Chondrocyte (in vitro differentiated cells): ENCODE measurements at places on chromosomes 4 and X. TPM values are rescaled to one million over a fixed set of nuclear protein-coding genes. Genes with fewer than 3 reads are reported as not detected.

DNA sequence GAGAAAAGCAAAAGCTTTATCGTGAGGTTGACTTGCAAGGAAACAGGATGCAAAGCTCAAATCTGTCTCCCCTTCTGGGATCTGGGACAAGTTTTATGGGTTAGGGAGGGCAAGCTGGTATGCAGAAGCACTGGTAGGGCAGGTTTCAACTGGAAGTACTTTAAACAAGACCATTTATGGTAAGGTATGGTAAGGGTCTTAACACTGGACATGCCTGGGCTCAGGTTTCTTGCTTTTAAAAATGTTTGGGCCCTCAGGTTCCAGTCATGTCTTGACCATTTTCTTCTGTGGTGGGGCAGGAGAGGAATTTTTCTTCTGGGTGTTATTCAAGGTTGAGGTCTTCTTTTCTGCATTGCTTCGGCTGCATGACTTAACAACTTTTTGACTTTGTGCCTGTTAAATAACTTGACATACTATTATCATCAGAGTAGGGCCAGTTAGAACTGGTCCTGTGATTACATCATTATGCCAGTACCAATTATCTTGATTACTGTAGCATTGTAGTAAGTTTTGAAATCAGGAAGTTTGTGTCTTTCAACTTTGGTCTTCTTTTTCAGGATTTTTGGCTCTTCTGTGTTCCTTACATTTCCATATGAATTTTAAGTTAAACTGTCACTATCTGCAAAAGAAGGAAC lies 33.7 kb downstream of the CD38 start:
- no peak for DNase-seq
- H3K36me3 ChIP-seq: no peaks in the 10 kb centered on the region
- no peak overlapping the region for H3K27ac ChIP-seq
- H3K4me3 ChIP-seq: no peak overlapping the region

DNA sequence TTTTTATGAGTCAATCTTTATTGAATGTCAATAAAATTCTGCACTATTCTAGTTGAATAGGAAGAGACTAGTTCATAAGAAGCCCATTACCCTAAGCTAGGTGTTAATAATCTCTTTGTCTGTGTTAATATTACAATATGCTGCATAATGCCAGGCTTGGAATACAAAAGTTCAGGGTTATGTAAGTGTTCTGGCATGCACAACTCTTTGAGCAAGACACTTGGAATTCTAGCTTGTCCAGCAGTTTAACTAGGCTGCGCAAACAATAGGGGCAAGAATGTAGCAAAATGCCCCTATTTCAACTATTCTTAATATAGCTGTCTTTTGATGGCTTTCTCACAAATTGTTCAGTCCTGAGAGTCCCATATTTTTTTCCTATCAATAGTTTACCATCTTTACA lies 31.3 kb upstream of the ETNPPL start:
- H3K36me3 ChIP-seq: no peaks in the 10 kb centered on the region
- H3K27me3 ChIP-seq: no peaks in the 10 kb centered on the region
- no peak overlapping the region for H3K4me3 ChIP-seq
- H3K4me1 ChIP-seq: peaks cover 18% of the 10 kb centered on the region

DNA sequence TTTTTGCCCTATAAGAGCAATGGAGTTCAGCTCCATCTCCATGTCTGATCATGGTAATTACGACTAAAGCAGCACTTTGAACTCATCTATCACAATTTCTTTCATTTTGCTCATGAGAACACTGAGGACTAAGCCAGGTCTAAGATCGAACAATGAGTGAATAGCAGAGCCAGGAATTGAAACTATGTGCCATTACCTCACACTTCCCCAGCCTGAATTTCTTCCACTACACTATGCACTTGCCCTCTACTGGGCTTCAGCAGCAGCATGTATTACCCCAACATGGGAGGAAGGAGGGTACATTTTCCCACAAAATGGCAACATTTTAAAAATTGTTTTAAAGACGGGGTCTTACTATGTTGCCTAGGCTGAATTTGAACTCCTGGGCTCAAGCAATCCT lies 274.7 kb upstream of the FGF13 start:
- H3K4me3 ChIP-seq: no peak overlapping the region
- DNase-seq: no peak
- H3K36me3 ChIP-seq: no peaks in the 10 kb centered on the region
- no peak overlapping the region for H3K27ac ChIP-seq
- no peaks in the 10 kb centered on the region for H3K4me1 ChIP-seq

DNA sequence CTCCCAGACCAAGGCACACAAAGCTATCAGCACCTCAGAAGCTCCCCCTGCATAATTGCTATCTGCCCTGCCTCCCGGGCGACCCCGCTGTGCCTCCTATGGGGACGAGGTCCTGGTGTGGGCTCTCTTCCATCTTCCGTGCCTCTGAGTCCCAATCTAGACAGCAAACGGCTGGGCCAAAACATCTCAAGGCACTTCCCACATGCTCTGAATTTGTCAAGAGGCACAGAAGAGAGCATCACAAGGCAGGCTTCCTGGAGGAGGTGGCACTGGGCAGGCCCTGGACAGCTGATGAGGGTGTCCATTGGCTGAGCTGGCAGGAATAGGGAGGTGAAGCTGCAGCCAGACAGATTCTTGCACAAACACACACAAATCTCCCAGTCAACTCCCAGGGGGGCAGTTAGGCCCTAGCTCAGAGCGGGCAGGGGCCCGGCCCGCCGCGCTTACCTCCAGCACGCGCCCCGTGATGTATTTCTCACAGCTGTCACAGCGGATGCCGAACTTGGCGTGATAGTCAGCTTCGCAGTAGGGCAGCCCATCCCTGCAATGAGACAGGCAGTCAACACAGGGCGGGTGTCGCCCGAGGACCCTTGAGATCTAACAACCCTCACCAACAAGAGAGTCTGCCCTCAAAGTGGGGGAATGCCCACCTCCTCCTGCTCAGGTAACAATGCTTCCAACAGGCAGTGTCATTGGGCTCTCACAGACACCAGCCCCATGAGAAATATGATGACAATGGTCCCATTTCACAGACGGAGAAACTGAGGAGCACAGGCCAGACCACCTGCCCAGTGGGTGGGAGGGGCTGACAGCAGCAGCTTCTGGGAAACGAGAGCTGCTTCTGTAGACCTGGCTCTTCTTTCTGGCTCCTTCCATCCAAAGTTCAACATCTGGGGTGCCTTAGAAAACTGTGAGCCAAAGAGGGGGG lies 81.2 kb downstream of the ABLIM2 start:
- DNase-seq: no peak
- no peak overlapping the region for H3K27ac ChIP-seq
- peaks cover 64% of the 10 kb centered on the region for H3K27me3 ChIP-seq
- H3K36me3 ChIP-seq: peaks cover 2% of the 10 kb centered on the region
- H3K4me1 ChIP-seq: no peaks in the 10 kb centered on the region

TBC1D8B gene
- 15.7 to 19.8 TPM (median 16.5 TPM) in 3 replicates for total RNA-seq

GRCh38 chr4:11438647-11439046 lies 10.0 kb upstream of the HS3ST1 start:
- no peaks in the 10 kb centered on the region for H3K36me3 ChIP-seq
- no peak for DNase-seq
- H3K27me3 ChIP-seq: peaks cover 6% of the 10 kb centered on the region
- H3K4me3 ChIP-seq: no peak overlapping the region
- H3K27ac ChIP-seq: no peak overlapping the region
- no peaks in the 10 kb centered on the region for H3K4me1 ChIP-seq
